ENCODE measurements at places on chromosomes 6 and 20. TPM values are rescaled to one million over a fixed set of nuclear protein-coding genes. Genes with fewer than 3 reads are reported as not detected.

AKAP12 gene
- total RNA-seq, result 99.7 TPM

HLA-DPA1 gene
- total RNA-seq, result not detected

PRR18 gene
- total RNA-seq, result not detected

EEF1A1 gene
- total RNA-seq, result 20,106 TPM

PDYN gene
- not detected for total RNA-seq

BEND6 gene
- total RNA-seq, result 14.3 TPM

TRIM38 gene
- total RNA-seq, result 11.6 TPM

MYCT1 gene
- 0.46 TPM for total RNA-seq

PTCRA gene
- not detected for total RNA-seq

SEC63 gene
- 38.3 TPM for total RNA-seq

HSPA1L gene
- total RNA-seq, result 1.2 TPM

HFE gene
- 24.6 TPM for total RNA-seq

TSHZ2 gene
- not detected for total RNA-seq

GPX6 gene
- total RNA-seq, result not detected

MUC21 gene
- total RNA-seq, result not detected

SUN5 gene
- total RNA-seq, result not detected

SLC22A2 gene
- total RNA-seq, result 0.23 TPM

HLA-DQB1 gene
- not detected for total RNA-seq

VSX1 gene
- not detected for total RNA-seq

TAF8 gene
- 11.0 TPM for total RNA-seq

MAPK13 gene
- 16.4 TPM for total RNA-seq

SEL1L2 gene
- total RNA-seq, result not detected

NOX3 gene
- total RNA-seq, result not detected

CTCFL gene
- not detected for total RNA-seq

EMILIN3 gene
- total RNA-seq, result not detected

ZNF165 gene
- 0.30 TPM for total RNA-seq

RNF144B gene
- 0.74 TPM for total RNA-seq

CAGE1 gene
- total RNA-seq, result not detected

SLC17A9 gene
- total RNA-seq, result 28.8 TPM

SMPDL3A gene
- total RNA-seq, result 24.1 TPM

COX4I2 gene
- not detected for total RNA-seq

CLPSL1 gene
- total RNA-seq, result not detected

CCN6 gene
- total RNA-seq, result not detected

NRSN1 gene
- total RNA-seq, result not detected

DSN1 gene
- total RNA-seq, result 12.6 TPM

Data from smooth muscle cell of the umbilical artery (primary cell).